H7 (cell line): ENCODE measurements at places on chromosomes 2 and 18.

- no peak for DNase-seq
Measured at GRCh38 chr18:76446321-76447257, 48.5 kb downstream of the ZNF516 start.

DNA sequence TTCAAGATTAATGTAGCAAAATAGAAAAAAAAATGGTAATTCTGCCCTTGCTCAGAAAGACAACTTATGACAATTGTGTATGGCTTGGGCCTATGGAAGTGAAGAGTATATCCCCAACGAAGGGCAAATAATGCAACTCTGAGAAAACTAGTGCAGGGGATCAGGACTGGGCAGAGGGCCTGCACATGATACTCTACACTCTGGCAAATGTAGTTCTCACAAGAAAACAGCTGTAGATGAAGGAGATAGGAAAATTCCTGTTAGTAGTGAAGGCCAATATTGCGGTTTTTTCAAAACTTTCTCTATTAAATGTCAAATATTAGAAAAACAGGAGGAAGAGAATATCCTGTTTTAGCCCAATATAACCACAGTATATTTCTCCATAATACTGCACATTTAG is 77.8 kb downstream of the SCN9A start:
- DNase-seq, result no peak

- no peak for DNase-seq
Measured at GRCh38 chr2:145739681-145740080, 1219.8 kb upstream of the ZEB2 start.

- no peak for DNase-seq
Measured at GRCh38 chr2:20590704-20591515, 60.0 kb downstream of the HS1BP3 start.

DNA sequence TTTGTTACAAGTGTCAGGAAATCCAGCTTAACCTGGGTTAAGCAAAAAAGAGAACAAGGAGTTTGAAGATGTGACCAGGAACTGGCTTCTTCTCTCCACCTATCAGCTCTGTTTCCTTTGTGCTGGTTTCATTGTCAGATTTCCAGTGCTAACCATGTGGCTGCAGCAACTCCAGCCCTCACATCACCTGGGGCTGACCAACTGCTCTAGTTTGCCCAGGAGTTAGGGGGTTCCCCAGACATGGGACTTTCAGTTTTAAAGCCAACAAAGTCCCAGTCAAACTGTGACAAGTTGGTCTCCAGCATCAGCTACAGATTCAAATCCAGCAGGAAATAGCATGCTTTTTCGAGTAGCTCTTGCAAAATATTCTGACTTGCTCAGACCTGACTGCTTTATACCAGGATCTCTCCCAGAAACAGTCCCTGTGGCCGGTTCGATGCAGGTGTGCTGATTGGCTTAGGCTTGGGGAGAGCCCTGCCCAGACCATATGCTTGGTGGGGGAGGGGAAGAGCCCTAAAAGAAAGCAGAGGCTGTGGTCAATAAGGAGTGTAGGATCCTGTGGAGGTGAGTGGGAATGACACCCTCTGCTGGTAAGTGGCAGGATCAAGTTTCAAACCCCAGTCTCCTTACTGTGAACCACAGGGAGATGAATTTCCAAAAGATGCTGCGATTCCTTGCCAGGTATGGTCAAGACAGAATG is 49.5 kb downstream of the KCNE4 start:
- DNase-seq, result peak; percentile 67

- no peak for DNase-seq
Measured at GRCh38 chr18:40877096-40877495, 1077.9 kb upstream of the PIK3C3 start.

DNA sequence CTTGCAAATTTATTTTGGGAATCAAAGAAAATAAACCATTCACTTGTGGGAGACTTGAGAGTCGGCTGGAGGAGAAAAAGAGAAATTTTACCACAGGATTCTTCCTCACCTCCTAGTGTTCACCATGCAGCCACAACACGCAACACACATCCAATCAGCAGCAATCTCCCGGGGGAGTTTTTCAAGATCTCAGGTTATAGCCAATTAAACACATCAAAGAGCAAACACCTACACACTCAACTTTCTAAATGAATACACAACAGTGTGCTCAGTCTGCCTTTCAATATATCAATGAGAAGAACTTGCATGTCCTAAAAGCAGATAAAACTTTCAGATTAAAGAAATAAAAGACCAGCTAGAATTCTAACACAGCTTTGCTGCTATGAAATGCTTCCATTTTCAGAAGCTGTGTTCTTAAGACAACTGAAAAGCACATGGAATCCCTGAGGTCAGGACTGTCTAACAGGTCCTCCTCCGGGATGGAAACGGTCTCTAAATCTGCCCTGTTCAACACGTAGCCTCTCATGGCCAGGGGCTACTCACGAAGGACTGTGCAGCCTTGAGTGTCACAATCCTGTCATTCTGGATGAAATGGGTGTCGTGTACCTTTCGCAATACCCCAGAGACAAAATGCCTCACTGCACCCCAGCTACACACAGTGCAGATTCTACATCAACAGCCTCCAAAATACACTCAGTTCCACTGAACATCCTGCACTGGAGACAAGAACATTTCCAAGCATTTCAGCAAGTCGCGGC is 84.2 kb downstream of the ZNF516 start:
- DNase-seq, result no peak

DNA sequence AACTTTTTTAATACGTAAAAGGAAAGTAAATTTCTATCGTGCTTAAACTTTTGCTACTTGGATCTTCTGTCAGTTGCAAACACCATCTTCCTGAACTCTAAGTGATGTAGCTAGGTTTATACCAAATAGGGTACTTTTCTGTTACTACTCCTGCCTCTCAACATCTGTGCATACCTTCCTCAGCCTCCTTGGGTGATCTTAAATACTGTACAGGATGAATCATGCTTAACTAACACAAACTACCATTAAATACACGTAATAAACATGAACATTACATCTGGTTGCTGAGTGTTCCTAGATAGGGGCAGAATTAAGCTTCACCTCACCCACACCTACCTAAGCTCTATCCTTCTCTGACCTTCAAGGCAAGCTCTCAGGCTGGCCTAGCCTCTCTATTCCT is 398.0 kb downstream of the TXNL1 start:
- no peak for DNase-seq

- peak; percentile 90 for DNase-seq
Measured at GRCh38 chr2:235055891-235056516, 104.2 kb downstream of the SH3BP4 start.

DNA sequence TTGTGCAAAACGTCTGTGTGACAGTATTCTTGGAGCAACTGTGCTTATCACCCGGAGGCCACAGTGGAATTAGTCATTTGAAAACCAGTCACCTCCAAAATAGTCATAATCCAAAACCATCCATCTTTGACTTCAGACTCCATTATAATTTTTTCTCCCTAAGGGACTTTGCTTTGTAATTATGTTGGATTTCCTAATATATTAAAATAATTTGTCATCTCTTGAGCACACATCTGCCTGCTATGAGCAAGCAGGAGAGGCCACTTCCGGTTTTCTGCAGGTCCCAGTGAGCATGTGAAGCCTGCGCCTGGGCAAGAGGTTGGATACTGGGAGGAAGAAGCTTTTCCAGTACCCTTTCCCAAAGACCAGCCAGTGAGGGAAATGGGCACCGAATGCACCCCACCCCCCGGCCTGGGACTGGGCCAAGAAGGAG is 57.7 kb downstream of the ODC1 start:
- no peak for DNase-seq

DNA sequence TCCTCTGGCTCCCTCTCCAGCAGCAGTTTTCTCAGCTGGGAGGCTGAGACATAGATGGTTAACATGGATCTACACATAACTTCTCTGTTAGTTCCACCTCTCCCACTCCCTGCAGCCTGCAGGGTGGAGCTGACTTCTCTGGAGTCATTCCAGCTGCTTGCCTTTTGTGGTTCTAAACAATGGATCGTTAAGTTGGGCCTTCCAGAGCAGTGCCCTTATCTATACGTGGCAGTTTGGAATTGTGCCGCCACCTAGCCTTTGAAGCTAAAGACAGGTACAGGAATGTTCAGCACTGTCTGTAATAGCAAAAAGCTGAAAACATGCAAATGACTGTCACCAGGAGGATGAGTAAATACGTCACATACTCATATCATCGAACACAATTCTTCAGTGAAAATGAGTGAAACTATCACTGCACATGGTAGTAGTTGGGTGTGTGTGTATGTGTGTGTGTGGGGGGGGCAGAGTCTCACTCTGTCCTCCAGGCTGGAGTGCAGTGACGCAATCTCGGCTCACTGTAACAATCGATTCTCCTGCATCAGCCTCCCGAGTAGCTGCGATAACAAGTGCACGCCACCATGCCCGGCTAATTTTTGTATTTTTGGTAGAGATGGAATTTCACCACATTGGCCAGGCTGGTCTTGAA is 50.3 kb downstream of the SH2D6 start:
- DNase-seq, result peak; percentile 36

DNA sequence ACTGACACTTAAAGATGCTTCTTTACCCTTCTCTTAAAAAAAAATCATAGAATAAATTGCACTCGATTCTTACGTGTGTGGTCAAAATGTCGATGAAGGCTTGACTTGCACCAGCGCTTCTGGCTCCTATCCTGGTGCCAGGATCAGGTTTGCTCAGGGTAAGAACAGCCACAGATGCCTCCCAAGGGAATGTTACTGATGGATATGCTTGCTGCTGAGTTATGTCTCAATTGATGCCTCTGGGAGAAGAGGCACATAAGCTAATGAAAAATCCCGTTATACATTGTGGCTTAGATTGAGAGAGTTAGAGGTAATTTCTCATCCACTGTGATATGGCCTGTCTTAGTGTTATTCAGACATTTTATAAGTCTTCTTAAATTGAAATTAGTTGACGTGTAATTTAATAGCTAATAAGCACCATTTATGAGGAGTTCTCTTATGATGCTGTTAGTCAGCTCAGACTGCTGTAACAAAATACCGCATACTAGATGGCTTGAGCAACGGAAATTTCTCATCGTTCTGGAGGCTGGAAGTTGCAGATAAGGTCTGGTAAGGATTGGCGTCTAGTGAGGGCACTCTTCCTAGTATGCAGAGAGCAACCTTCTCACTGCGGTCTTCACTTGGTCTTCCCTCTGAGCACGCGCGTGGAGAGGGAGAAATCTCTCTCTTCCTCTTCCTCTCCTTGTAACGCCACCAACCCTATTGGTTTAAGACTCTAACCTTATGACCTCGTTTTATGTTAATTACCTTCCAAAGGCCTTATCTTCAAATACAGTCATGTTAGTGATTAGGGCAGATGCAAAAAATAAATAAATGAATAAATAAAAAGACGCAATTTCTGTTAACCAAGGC is 116.6 kb upstream of the NOSTRIN start:
- DNase-seq, result no peak

GRCh38 chr2:156657809-156658208 is 221.6 kb downstream of the GPD2 start:
- DNase-seq, result no peak

DNA sequence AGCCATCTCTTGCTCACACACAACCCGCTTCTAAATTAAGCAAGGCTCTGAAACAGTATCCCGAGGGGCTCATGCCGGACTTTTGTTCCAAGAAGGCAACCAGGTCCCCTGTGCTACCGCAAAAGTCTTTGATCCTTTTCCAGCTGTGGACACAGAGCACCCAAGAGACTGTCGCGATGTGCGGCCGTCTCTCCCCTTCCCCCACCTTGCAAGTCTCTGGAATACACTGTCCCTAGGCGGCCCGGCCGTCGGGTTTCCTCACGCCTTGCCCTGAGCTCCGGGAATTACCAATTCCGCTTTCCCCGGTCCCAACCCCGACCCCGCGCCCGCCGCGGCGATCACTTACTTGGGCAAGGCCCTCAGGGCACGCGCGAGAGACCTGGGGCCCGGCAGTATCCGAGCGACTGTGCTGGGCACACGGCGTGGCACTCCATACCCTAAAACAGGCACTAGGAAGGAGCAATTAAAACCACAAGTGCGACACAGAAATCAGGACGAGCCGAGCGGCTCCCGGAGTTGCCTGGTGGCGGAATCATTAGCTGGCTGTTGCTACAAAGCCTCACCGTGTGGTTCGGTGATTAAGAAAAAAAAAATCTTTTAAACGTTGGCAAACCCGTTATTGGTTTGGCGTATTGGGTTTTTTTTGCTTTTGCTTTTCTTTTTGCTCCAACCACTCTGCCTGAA is 2.2 kb upstream of the DLX1 start:
- peak; percentile 68 for DNase-seq

DNA sequence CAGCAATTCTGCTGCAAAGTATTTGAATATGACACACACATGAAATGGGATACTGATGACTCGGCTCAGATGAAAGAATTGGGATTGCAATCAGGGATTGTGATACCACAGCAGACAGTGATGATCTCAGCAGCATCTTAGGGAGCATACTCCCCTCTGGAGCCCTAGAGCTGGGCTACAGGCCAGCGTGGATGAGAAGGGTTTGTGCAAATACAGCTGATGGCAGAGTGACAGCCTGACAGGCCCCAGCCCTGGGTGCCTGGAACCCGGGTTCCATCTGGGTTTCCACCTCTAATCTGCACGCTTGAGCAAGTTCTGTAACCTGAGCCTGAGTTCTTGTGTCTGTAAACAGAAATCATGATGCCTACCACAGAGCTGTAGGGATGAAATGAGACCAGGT is 418.0 kb downstream of the LRATD1 start:
- no peak for DNase-seq

DNA sequence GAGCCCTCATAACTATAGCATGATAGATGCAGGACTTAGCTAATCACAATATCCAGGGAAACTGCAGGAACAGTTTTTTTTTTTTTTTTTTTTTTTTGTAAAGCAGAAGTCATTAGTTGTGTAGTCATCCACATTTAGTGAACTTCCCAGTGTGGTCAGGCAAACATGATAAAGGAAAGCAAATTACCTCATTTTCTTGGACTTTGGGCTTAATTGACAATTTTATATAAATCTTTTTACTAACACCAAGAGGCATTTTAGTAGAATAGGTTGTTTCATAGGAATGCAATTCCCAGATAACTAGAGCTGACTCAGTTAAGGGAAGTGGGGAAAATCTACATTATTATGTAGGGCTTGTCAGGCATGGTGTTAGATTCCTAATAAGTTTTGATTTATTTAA is 142.7 kb upstream of the GCFC2 start:
- DNase-seq, result no peak

GRCh38 chr2:128493880-128494279 is 175.2 kb upstream of the HS6ST1 start:
- DNase-seq, result no peak

- DNase-seq, result no peak
Measured at GRCh38 chr18:61340148-61340547, 6.9 kb downstream of the CDH20 start.

GRCh38 chr2:38583524-38583923 is 19.2 kb downstream of the HNRNPLL start:
- no peak for DNase-seq

DNA sequence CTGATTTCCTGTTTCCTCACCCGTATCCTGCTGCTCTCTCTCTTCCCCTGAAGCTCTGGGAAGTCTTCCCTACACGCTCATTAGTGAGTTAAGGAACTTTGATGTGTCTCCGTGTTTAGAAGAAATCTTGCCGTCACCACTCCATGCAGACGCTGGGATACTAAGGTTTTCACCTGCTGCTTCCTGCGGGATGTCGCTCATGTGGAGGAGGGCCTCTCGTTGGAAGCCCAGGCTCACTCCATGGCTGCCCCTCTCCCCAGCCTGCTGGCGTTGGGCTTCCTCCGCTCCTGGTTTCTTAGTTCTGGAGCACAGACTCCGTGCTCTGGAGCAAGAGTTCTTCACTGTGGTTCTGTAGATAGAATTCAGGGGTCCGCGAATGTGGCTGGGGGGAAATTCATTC is 326.3 kb downstream of the GBX2 start:
- DNase-seq, result peak; percentile 26

- no peak for DNase-seq
Measured at GRCh38 chr2:8346208-8346607, 335.6 kb upstream of the ID2 start.

- DNase-seq, result peak; percentile 78
Measured at GRCh38 chr2:150485114-150485870, 2.2 kb downstream of the RND3 start.

GRCh38 chr2:195638750-195639149 is 18.3 kb upstream of the SLC39A10 start:
- DNase-seq, result no peak
